ENCODE measurements at places on chromosomes 7 and 10.

DNA sequence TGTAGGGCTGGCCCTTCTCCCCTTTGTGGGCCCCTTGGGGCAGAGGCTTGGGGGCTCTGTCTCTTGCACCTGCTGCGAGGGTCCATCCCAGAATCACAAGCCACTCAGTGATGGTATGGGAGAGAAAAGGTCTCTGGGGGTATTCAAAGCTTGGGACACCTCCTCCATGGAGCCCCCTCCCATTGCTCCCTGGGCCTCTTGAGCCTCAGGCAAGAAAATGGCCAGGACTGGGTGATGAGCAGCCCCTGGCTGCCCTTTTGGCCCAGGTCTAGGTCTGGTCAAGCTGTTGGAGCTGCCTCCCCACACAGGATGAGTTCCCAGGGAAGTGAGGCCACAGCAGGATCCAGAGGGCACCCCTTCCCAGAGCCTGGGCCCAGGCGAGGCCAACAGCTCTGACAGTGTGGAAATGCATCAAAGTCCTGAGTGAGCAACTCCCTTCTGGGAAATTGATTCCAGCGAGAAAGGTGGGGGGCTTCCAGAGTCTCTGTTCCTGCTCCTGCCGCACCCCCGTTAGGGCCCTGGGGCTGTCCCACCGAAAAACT, 3.4 kb upstream of the MYL7 start:
- peak; percentile 6 for DNase-seq

GRCh38 chr7:120723465-120724385, 134.2 kb downstream of the TSPAN12 start:
- DNase-seq, result no peak

DNA sequence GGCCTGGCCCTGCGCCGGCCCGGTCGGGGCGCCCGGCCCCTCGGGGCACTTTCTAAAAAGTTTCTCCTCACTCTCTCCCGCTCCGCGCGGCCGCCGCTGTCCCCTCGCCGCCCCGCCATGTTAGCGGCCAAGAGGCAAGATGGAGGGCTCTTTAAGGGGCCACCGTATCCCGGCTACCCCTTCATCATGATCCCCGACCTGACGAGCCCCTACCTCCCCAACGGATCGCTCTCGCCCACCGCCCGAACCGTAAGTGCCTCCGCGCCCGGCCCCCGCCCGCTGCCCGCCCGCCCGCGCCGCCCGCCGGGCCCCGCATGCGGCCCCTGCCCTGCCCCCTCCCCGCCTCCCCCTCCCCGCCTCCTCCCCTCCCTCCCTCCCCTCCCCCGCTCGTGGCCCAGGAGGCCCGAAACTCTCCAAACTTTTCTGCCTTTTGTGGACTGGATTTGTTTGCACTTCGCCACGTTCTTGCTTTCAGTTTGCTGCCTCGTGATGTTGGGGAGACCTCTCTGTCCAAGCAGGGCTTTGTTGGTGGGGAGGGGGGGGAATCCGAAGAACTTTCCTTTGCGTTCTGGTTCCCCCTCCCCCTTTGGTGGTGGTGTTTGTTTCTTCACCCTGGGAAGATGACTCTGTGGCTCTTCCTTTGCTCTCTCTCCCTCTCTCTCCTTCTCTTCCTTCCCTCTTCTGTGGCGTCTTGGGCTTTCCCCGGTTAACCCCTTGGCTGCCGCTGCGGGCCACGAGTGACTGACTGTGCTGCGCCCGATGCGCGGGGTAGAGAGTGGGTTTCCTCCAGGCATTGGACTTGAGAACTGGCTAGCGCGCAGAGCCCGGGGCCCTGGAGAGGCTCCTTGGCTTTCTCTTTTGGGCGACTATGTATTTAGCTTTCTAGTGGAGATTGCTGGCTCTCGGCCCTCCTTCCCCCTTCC, 1.6 kb downstream of the TCF7L2 start:
- DNase-seq, result peak; percentile 44

DNA sequence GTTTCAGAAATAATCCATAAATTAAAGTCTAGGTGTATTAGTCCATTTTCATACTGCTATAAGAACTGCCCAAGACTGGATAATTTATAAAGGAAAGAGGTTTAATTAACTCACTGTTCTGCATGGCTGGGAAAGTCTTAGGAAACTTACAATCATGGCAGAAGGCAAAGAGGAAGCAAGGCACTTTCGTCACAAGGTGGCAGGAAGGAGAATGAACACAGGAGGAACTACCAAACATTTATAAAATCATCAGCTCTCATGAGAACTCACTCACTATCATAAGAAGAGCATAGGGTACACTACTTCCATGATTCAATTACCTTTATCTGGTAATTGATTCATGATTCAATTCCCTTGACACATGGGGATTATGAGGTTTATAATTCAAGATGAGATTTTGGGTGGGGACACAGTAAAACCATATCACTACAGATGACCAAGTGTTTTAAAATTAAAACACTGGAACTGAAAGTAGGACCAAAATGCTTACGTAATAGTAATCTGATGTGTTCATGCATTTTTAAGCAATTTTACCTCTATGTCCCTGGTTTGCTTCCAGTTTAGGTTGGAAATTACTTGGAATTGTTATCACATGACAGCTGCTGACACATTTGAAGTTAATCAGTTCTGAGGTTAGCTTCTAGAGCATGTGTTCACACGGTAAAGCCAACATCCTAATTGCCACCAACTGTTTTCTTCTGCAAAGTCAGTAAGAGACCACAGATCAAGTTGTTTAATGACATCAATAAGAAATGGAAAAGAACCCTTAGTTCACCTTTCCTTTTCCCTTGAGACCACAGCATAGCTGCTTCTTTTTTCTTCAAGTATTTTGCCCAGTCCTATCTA, 48.4 kb upstream of the SEMA3C start:
- no peak for DNase-seq

DNA sequence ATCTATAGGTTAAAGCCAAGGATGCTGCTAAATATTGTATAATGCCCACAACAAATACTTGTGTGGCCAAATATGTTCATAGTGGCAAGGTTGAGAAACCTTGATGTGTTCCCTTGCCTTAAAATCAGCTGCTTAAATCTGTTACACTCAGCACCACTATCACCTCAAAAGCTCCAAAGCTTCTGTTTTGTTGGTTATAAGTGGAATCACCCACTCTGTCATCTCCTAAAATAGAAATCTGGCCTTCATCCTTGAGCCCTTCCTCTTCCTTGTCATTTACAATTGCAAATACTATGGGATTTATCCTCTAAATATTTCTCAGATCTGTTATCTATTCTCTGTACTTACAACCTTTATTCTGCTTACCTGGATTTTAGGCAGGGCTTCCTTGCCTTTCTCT, 61.4 kb downstream of the CPED1 start:
- DNase-seq, result no peak

DNA sequence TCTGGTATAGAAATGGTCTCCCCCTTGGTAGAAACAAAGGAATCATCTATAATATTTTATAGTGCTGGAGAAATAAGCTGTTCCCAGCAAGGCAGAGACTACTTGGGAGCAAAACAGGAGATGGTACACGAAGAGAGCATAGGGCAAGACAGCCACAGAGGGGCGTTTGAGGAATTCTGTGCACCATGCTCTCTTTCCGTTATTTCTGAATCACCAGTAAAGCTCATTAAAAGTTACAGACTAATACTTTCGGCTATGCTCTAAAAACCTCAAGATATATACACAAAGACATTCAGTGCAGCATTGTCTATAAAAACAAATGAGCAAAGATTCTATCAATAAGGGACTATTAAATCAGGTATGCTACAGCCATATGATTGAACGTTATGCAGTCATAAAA, 68.5 kb upstream of the FHIP2A start:
- no peak for DNase-seq

DNA sequence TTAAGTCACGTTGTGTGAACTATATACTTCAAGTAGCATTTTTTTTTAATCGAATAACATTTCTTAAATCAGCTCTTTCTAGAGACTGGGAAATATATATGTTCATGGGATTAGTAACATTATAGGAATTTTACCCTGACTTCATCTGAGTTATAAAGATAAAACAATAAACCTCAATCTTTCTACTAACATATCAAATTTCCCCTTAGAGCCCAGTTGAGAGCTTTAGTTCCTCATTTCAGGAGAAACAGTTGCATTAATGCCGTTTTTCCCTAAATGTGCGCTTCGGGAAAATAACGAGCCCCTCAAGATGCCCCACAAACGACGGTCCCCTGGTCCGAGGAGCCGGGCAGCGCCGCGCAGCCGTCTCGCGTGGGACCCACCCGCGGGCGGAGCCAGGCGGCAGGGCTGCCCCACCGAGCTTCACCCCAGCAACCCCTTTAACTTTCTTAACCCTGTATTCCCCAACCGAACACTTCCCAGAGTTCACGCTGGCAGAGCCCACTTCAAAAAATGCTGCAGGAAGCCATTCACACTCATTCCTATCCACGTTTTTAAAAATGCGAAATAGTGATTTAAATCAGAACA, 152.5 kb upstream of the YAE1 start:
- no peak for DNase-seq

GRCh38 chr10:48525113-48525512, 79.8 kb downstream of the ARHGAP22 start:
- DNase-seq, result no peak

GRCh38 chr10:649445-649797, 40.0 kb downstream of the DIP2C start:
- DNase-seq, result no peak

GRCh38 chr10:12387561-12388210, 38.3 kb downstream of the CAMK1D start:
- DNase-seq, result no peak

DNA sequence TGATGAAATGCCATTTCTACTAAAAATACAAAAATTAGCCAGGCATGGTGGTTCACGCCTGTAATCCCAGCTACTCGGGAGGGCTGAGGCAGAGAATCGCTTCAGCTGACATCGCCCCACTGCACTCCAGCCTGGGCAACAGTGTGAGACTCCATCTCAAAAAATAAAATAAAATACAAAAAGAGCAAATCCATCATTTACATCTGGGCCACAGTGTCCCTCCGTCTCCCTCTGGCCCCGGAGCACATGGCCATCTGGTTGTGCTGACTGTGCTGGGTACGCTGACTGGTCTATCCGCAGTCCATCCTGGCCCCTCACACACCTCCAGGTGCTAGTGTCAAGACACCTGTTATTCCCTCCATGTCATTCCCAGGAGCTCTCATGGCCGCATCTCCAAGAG, 42.1 kb downstream of the KCNH2 start:
- no peak for DNase-seq

GRCh38 chr10:10209167-10209566, 808.5 kb upstream of the CELF2 start:
- DNase-seq, result no peak

DNA sequence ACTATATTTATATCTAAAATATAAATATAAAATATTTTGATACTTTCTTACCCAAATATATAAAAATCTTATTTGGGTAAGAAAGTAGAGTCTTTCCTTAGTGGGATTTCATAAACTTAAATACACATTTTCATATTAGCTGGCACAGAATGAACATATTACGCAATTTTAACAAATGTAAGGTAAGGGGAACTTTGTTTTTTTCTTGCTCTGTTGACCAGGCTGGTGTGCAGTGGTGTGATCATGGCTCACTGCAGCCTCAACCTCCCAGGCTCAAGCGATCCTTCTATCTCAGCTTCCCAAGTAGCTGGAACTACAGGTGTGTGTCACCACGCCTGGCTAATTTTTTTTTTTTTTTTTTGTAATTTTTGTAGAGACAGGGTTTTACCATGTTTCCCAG, 18.3 kb downstream of the CYP26A1 start:
- no peak for DNase-seq

DNA sequence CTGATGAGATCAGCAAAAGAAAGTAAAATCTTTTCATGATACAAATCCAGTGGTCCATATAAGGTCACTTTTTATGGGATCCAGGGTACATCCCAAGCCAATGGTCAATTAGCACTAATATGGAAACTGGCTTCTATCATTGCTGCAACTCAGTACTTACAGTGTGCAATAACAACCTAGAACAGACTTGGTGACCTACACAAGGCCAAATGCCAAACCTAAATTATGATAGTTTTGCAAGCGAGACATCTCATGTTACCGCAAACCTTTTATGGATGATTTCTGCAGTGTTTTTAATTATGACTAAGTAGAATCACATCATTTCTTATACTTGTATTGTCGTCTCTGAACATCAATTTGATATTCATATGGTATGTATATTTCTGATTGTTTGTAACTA, 583.5 kb upstream of the SEMA3D start:
- DNase-seq, result no peak

GRCh38 chr7:105697753-105698152, 116.5 kb upstream of the EFCAB10 start:
- no peak for DNase-seq

DNA sequence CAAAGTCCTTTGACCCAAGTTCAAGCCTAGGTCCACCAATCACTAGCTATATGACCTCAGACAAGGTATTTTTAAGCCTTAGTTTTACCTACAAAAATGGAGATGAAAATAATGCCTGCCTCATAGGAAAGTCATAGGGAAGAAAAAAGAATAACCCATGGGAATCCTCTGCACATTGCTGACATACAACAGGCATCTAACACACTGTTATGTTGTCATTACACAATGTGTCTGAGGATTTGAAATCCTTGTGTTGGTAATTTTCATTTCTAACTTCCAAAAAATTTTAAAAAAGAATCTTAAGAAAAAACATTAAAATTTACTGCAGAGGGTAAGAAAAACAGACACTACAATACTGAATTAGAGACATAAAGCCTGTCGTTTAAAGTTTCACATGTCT, 5.7 kb downstream of the ANK3 start:
- no peak for DNase-seq
